Foreskin fibroblast (primary cell): ENCODE measurements at places on chromosomes 5 and 9.

- peak; percentile 95 for DNase-seq
Measured at GRCh38 chr5:132387640-132388117, 18.2 kb downstream of the SLC22A5 start.

GRCh38 chr5:92678640-92679039, 902.4 kb downstream of the NR2F1-AS1 start:
- no peak for DNase-seq

- peak; percentile 70 for DNase-seq
Measured at GRCh38 chr9:128007566-128008138, 26.9 kb upstream of the EEIG1 start.

DNA sequence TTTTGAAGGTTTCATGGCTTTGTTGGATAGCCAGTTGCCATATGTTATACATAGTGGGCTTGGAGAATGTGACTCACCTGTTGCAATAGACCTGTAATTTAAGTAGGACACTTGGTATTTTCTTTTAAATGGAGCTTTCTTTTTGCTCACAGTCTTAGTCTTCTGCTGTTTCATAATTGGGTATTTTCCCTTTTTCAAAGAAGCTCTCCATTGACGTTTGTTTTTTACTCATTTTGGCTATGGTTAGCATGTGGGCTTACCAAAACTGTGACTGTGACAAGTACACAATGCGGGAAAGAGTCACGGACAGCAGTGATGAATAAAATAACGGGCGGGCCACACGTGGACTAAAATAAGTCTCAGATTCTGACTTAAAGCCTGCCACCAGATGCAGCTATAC, 23.2 kb upstream of the RNF20 start:
- DNase-seq: no peak

- no peak for DNase-seq
Measured at GRCh38 chr5:138874241-138874640, 894 bp downstream of the LRRTM2 start.

- DNase-seq: no peak
Measured at GRCh38 chr9:126758916-126759585, 45.8 kb upstream of the ZBTB43 start.

DNA sequence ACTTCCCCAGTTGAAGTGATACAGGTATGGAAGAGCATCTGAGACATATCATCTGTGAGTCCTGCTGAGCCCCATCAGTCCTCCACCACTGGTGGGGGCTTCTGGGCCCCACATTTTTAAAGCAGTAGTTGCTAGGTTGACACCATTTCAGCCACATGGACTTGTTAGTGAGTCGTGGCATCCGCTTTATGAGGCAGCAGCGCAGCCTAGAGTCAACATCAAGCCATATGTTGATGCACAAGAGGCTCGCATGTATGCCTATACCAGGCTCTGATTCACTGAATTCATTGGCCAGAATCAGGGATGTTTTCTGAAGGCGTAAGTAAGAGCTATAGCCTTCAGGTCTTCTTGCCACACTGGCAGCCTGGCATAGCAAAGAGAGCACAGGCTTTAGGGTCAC, 26.8 kb downstream of the ZNF346 start:
- DNase-seq: no peak

DNA sequence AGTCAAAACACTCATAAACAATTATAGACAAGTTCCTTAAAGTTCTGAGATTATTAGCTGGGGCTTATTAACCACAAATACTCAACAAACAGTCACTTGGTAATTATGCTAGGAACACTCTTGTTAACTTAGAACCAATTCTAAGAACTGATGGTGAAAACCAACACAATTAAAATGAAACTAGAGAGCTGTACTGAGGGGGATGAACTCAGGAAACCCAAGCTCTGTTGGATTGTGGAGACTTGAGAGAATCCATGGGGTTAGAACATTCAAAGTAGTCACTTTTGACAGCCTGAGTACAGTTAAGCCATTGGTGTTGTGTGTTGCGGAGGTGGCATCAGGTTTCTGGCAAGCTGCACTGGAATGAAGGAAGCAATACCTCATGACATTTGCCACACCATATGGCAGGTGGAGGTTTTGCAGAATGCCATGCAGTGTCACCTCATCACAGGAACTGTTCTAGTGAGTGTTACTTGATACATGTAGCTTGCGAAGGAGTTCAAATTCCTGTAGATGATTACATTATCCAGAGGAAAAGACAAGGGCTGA, 480.9 kb upstream of the CD180 start:
- DNase-seq: no peak

- DNase-seq: peak; percentile 98
Measured at GRCh38 chr5:395156-395920, 47.6 kb upstream of the EXOC3 start.

DNA sequence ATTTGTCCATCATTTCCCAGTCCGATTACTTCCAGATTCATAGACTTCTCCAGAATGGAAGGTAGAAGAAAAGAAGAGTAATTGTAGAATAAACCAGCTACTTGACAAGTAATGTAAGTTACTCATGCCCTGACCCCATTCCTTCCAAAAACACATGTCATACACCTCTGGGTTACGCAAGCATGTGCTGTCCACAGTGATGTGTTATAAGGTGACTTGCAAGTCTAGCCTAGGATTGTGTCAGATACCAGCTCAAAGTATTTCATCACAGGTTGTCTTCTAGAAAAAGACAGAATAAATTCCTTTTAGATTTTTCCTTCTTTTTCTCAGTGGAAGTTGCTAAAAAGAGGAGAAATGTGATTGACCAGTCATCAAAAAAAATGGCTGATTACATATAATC, 8.0 kb upstream of the TLR4 start:
- peak; percentile 70 for DNase-seq

DNA sequence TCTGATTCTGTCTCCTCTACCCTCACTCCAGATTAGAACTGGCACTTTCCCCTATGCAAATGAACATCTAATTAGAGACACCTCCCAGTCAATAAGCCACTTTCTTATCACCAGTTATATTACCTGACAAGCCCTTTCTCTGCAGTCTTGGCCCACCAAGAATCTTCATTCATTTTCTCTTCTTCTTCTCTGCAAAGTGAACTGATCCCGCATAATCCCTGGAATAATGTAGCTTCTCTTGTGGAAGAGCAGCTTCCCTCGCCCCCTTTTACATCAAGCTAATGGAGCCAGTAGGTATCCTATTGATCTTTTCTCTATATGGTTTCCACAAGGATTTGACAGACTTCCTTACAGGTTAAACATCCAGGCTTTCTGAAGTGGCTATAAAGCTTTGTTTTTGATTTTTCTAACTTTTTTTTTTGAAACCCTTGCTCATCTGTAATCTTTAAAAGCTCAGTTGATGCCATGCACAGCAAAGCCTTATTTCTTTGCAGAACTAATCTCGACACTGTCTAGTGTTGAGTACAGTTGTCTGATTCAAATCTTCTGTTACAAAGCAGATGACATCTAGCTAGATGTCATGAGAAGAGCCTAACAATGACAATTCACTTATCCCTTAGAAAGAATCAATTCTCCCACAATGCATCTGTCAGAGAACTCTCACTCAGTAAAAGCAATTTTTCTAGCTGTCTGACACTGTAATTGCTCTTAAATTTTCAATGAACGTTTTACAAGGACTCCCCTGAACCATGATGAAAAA, 281.4 kb downstream of the ISL1 start:
- no peak for DNase-seq

- DNase-seq: no peak
Measured at GRCh38 chr5:125103459-125103858, 357.0 kb upstream of the ZNF608 start.

DNA sequence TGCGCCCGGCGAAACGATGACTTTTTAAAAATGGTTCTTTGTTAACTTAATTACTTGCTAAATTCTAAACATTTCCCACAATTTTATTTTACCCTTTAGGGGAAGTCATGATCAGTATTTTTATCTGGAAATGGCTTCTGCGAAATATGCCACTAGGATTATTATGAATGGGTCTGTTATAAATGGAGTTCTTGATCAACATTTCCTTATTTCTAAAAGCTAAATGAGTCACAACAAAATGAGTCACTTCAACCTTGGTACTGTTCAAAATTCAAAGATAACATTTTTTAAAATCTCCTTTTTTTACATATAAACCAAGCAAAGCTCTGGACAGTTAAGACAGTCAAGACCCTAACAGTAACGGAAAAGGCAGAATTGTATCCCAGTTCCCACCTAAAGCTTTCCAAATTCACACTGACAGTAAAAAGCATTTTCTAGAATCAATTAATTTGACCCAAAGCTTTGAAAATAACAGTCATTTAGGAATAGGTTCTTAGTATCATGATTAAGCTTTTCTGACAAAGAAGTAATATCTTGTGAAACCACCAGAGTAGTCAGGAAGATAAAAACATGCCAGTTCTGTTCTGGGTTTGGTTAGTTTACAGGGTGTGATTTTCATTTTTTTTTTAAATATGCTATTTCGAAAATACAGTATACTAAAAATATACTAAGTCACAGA, 81.7 kb downstream of the LHFPL2 start:
- peak; percentile 54 for DNase-seq

GRCh38 chr5:56311306-56311905, 78.3 kb upstream of the ANKRD55 start:
- DNase-seq: no peak

DNA sequence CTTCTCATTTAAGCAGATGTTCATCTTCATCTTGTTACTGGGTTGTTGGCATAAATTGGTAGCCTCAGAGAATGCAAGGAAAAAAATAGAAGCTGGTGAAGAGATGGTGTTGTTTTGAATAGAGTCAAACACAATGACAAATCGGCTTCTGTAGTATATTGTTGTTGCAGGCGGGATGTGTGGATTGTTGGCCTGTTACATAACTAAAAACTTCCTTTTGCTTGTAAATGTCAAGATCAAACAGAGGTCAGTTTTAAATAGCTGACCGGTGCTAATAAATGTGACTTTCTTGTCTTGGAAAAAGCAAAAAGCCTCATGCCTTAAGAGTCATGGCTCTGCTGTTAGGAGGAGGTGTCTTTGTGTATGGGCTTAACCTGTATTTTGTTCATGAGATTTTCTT, 59.2 kb downstream of the CCDC192 start:
- no peak for DNase-seq

- DNase-seq: no peak
Measured at GRCh38 chr9:10254338-10254737, 358.5 kb downstream of the PTPRD start.

DNA sequence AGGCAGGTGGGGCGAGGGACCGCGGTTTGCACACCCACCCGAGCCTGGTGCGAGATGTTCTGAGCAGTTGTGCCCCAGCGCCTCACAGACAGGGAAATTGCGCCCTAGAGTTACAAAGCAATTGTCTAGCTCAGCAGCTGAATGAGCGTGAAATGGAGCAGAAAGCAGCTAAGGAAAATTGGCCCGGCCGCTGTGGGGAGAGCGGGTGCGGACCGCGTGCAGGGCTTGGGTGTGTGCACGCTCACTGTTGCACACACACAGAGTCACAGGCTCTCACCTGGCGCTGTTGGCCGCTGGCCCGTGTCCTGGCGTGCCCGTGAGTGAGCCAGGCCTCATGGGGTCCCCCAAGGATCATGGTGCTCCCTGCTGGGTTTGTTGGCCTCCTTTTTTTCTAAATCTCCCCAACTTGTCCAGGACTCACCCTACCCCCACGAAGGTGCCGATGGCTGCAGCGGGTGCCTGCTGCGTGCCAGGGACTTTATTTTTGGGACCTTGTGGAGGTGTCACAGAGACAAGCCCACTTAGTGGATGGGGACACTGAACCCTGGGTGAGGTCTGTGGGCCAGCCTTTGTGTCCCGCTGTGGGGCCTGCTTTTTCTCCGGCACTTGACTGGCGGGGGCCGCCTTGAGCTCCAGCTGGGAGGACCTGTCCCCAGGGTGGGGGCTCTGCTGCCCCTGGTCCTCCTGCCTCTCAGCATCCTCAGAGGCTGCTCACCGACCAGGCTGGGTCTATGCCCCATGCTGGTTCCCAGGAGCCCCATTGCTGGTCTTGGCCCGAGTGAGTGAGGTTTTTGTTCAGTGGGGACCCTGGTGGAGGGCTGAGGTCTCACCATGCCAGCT, 5.2 kb downstream of the RXRA start:
- no peak for DNase-seq

DNA sequence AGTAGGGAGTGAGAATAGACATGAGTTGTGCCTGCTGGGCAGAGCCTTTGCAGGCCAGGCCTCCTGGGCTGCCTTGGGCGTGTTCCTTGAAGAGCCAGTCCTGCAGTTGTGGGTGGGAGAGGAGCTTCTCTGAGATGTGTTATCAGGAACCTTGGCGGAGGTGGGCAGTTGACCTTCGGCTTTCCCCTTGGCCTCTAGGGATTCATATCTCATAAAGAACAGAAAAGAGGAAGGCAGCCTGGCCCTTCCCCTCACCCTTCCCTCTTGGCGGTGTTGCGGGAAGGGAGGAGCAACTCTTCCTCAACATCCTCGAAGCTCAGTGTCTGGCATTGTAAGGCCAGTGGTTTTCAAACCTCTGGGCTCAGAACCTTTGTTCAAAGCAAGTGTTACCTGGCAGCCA, 59.2 kb downstream of the DAPK1 start:
- DNase-seq: no peak

DNA sequence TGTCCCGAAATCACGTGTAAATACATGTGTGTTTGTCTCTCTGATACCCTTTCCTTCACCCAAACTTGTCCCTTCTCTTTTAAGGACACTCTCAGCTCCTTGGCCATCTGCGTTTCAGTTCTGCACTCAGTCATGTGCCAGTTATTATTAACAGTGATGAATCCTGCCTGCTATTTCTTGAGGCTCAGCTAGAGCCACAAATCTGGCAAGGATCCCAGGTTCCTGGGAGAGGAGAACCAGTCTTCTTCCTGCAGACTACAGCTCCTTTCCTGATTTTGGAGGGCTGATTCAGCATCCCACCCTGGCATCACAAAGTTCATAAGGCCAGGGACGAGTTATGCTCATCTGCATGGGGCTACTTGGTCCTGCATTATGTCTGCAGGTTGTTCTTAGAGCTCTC, 5.6 kb downstream of the MAMDC2 start:
- DNase-seq: peak; percentile 82

GRCh38 chr5:62017092-62017491, 288.9 kb upstream of the KIF2A start:
- no peak for DNase-seq

DNA sequence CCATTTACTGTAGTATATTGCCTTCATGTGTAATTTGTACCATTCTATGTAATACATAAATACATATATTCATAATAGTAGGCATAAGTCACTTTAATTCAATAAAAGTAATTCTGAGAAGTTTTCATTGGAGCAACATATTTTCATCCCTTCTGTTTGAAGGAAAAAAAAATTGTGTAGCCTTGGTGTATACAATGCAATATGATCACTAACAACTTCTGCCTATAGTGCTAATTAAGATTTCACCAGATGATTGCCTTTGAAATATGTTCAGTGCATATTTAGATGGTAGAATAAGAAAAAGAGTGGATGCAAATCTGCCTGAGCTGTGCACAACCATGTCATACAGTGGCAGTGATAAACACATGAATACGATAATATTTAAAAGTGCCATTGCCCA, 996.8 kb downstream of the EFNA5 start:
- DNase-seq: no peak

GRCh38 chr5:56233230-56233629, at the start of gene ANKRD55:
Gene ANKRD55 (minus strand): TSS chr5:56233330. CDS start chr5:56232913, 417 bp downstream.
- DNase-seq: peak; percentile 47

- no peak for DNase-seq
Measured at GRCh38 chr9:113673726-113674125, 202.4 kb upstream of the ZNF618 start.

GRCh38 chr5:103003872-103004271, 116.1 kb downstream of the GIN1 start:
- no peak for DNase-seq

GRCh38 chr5:143106174-143106573, 297.3 kb downstream of the NR3C1 start:
- DNase-seq: peak; percentile 80

- no peak for DNase-seq
Measured at GRCh38 chr9:109771087-109771486, 8.9 kb upstream of the PALM2AKAP2 start.

GRCh38 chr5:68446487-68446894, 230.9 kb downstream of the PIK3R1 start:
- DNase-seq: no peak

- no peak for DNase-seq
Measured at GRCh38 chr5:79729679-79730078, 40.0 kb downstream of the CMYA5 start.
